ENCODE measurements at places on chromosomes 7 and 10.

GRCh38 chr7:22559829-22560489 is 60.0 kb upstream of the STEAP1B start:
- peak; percentile 69 for DNase-seq

DNA sequence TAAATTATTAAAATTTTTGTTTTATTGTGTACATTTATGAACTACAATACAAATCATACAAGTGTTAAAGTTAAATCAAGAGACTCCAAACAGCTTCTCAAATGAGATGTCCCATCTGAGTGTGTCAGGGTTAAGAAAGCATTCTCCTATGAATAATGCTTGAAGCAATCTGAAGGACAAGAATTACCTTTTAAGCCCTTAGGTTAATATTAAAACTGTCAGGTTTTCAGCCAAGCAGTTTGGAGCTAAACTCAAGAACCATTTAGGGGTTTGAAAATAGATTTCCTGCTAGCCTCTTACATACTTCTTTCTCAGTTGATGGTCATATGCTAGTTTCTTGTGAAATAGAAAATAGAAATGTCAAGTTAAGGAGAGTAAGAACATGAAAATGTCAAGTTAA is 38.3 kb downstream of the LIPJ start:
- DNase-seq, result no peak

DNA sequence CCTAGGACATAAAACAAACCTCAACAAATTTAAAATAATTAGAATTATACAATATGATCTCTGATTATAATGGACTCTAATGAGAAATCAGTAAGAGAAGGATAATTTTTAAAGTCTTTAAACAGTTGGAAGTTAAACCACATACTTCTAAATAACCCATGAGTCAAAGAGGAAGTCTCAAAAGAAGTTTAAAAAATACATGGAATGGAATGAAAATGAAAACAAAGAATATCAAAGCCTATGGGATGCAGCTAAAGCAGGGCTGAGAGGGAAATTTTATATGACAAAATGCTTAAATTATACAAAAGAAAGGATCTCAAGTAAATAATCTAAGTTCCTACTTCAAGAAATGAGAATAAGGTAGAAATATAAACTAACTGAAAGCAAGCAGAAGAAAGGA is 460.5 kb downstream of the RPS24 start:
- DNase-seq, result no peak

DNA sequence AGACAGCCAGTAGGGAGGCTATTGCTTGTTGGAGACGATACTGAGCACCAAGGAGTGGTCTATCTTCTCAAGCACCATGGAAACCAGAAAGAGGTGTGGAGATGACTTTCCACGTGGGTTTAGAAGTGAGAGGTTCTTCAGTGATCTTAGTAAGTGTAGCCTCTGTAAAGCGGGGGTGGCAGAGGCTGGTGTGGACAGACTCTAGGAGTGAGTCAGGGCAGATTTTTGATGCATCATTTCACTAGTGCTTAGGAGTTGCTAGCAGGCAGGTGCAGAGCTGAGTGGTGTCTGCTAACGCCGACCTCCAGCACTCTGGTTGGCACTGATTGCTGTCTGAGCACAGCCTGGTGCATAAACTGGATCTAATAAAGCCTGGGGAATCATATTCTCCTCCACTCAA is 78.4 kb upstream of the ADO start:
- no peak for DNase-seq

DNA sequence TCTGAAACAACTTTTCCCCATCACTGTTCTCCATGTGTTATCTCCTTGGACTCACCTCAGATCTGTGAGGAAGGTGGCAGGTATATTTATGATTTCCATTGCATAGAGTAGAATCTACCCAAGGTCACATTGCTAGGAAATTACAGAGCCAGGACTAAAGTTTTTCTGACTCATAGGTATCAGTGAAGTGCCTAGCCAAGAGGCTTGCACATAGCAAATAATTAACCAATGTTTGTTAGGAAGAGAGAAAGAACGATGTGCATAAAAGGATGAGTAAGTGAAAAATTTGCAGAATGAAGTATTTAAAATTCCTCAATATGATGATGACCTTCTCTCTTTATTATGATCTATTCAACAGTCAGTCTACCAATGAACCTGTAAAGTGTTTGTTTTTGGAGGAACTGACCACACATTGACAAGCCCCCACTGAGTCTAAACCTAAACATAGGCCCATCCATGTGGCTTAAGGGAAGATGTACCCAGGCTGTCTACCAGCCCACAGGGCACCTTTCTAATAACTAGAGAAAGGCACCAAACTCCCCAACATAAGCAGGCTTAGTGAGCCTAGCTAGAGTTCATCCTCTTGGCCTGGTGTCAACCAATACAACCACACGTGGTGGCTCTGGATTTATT is 252.9 kb upstream of the ZMIZ1 start:
- peak; percentile 33 for DNase-seq

GRCh38 chr10:74084955-74085354 is 65.7 kb downstream of the AP3M1 start:
- no peak for DNase-seq

DNA sequence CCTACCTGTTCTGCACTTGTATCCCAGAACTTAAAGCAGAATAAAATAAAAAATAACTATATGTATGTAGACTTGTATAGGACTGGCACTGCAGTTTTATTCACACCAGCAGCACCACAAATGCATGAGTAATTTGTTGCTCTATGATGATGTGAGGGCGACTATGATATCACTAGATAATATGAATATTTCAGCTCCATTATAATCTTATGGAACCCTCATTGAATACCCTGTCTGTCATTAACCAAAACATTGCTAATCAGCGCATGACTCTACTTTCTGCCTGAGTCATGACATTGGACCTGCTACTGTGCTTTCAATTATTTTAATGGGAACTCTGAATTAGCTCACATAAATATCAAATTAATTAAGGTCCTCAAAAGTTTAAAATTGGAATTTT is 129.4 kb upstream of the RHOBTB1 start:
- no peak for DNase-seq

DNA sequence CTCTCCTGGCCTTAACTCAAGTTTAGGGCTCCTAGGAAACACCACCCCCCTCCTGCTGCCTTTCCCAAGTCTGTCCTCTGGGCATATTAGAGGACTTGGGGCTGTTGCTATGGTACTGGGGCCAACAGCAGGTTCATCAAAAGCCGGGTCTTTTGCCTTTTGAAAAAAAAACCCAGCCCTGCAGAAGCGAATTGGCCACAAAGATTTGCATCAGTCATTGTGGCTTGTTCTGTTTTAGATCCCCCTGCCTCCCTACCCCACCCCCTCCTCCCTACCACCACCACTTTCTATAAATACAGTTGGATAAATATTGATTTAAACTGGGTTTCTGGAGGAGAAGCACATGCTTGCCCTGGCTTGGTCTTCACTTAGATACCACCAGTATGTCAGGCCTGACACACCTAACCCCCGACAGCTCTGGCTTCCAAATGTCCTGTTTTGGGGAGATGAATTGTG is 7.0 kb downstream of the MXI1 start:
- no peak for DNase-seq

DNA sequence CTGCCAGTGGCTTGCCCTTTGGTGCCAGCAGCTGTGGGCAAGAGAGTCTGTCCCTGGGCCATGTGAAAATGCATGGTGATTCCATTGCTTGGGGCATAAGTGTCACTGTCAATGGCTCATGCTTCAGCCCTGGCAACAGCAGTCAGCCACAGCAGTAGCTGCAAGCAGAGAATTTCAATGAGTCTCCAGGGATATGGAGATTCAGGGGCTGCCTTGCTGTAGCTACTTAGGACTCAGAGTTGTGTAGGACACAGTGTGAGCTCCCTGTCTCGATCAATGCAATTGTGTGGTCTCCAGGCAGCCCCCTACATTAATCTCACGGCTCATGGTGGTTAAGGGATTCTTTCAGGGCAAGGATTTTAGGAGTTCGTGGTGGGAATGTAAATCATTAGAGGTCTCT is 126.3 kb upstream of the STARD3NL start:
- DNase-seq, result no peak

- no peak for DNase-seq
These were observed 175.0 kb upstream of the NPY start for GRCh38 chr7:24108906-24109376.

DNA sequence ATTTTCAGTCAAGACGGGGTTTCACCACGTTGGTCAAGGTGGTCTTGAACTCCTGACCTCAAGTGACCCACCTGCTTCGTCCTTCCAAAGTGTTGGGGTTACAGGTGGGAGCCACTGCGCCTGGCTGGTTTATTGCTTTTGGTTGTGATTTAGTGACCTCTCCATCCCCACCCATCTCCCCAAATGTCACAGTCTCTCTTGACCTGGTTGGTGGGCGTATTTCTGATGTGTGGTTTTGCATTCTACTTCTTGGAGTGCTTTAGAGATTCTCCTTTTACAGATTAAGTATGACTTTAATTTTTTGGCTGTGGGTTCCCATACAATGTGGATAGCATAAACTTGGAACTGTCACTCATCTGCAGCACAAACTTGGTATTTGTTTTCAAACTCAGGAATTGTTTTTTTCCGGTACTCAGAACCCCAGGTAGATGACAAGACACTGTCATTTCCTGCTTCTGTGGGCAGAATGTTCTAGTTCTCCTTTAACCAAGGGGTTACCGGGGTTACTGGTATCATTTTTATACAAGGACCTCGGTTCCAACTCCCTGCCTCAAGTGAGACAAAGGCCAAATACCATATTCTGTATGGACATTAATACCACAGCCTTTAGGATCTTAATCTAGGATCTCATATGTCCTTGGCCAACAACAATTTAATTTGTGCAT is 50.5 kb downstream of the MRC1 start:
- no peak for DNase-seq

DNA sequence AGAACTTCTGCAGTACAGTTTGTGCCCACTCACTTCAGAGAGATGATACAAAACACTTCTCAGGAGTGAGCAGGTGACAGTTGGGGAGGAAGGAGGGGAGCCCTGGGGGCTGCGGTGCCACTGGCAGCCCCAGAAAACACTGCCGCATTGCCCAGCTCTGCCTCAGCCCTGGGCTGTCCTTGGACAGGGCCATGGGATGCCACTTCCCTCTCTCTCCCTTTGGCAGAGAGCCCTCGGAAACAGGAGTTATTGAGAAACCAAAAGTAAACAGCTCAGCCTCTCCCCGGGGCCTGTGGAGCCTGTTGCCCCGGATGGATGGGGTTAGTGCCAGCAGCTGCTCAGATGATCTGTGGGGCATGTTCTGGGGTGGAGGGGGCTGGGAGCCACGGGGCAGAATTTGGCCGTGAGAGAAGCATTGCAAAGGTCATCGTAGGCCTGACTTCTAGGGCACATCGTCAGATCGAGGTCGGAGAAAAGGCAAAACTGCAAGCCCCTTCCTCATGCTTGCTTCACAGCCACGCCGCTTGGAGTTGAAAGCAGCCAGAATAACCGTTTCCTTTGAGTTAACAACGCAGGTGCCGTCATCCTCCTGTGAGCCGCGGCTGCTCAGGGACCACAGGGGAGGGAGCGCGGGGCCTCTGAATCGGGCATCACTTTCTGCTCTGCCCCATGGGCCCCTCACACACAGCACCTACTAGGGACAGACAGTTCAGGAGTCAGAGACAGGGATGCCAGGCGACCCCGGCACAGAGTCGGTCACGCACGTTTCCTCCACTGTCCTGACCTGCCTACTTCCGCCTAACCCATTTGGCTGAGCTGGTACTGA is 256.4 kb downstream of the CAMK1D start:
- no peak for DNase-seq

- no peak for DNase-seq
These were observed 152.0 kb downstream of the RNLS start for GRCh38 chr10:88431103-88431502.

GRCh38 chr10:116694243-116694926 is 48.0 kb downstream of the HSPA12A start:
- no peak for DNase-seq

- DNase-seq, result no peak
These were observed 136.8 kb downstream of the C10orf105 start for GRCh38 chr10:71582506-71583475.

- DNase-seq, result no peak
These were observed 3.2 kb downstream of the CYP26A1 start for GRCh38 chr10:93076871-93077270.

GRCh38 chr10:124004663-124005004 is 88.8 kb downstream of the CHST15 start:
- no peak for DNase-seq

- peak; percentile 48 for DNase-seq
These were observed 139.3 kb downstream of the GLI3 start for GRCh38 chr7:42097752-42098151.

- no peak for DNase-seq
These were observed 26.4 kb downstream of the PARP12 start for GRCh38 chr7:140036224-140036962.

DNA sequence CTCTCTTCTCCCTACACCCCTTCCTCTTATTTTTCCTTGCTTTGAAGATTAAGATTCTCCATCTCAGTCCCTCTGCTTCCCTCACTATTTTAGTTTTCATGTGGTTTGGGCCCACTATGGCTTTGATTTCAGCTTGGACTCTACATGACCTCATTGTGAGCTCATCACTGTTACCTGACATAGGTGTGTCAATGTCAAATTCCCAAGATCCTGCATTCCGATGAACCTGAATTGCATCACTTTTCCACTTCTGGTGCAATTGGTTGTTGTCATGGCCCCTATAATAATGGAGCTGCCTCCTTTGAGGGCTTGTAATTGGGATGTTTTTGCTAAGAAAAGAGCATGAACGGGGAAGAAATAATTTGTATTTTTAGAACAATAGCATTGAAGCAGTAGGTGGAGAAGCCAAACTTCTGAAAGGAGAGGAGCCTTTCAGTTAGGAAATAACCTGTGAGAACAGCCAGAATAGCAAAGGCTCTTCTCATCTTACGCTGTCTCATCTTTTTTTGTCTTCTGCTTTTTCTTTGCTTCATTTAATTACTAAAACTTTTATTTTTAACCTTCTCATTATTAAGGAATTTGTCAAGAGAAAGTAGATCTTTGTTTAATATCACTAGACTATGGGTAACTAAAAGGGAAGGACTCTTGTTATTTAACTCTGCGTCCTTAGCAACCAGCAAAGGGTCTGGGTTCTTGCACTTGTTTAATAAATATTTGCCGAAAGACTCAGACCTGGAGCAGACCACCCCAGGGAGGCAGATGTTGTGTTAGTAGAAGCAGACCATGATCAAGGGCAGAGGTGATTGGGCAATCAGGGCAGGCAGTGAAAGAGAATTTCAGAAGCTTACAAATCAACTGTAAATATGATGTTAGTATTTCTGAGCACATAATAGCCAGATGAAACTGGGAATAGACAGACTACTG is 95.4 kb downstream of the TES start:
- no peak for DNase-seq

GRCh38 chr7:42091461-42092291 is 145.3 kb downstream of the GLI3 start:
- DNase-seq, result peak; percentile 59

- no peak for DNase-seq
These were observed 262.9 kb downstream of the TCERG1L start for GRCh38 chr10:131048606-131049005.

- no peak for DNase-seq
These were observed 59.1 kb downstream of the ZNF365 start for GRCh38 chr10:62433181-62433692.

DNA sequence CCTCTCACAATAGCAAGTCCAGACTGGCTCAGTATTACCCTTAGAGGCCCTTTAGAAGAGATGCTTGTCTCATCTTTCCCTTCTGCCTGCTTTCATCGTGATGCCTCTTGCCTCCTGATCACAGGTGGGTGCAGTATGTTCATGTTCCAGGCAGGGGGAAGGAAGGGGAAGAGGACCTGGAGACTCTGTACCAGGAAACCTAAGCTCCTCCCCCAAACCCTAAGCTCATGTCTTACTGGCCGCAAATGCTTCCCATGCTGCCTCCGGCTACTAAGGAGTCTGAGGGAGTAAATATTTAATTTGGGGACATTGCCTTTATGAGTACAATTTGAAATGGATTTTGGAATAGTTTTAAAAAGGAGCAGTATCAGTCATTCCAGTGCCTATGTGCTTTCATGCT is 192.6 kb downstream of the CDCA7L start:
- no peak for DNase-seq
